ENCODE measurements at places on chromosomes 6 and 20.

GRCh38 chr6:53824714-53825113 lies 29.9 kb downstream of the LRRC1 start:
- DNase-seq = no peak

- no peak for DNase-seq
Observed at GRCh38 chr6:138526822-138527235, 27.5 kb upstream of the NHSL1 start.

GRCh38 chr6:15109338-15110090 lies 136.4 kb upstream of the JARID2 start:
- DNase-seq = no peak

DNA sequence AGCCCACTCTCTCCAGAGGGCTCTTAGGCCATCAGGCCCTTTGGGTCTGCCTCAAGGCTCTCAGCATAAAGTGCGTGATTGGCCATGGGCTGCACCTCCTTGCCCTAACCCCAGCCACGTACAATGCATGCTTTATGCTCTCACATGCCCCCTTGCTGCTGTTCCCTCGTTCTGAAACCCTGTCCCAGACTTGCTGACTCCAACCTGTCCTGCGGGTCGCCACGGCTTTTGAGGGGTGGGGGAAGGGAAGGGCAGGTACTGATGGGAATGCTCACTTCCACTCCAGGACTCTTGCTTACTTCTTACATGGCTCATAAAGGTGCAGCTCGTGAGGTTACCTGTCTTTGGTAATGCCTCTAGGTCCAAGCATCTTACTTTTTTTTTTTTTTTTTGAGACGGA lies 6.0 kb downstream of the ARMC12 start:
- no peak for DNase-seq

DNA sequence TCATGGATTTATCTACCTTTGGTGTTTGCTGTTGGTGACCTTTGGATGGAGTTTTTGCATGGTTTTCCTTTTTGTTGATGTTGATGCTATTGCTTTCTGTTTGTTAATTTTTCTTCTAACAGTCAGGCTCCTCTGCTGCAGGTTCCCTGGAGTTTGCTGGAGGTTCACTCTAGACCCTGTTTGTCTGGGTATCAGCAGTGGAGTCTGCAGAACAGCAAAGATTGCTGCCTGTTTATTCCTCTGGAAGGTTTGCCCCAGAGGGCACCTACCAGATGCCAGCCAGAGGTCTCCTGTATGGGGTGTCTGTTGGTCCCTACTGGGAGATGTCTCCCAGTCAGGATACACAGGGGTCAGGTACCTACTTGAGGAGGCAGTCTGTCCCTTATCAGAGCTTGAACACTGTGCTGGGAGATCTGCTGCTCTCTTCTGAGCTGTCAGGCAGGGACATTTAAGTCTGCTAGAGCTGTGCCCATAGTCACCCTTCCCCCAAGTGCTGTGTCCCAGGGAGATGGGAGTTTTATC lies 9.2 kb upstream of the ZNF337 start:
- no peak for DNase-seq

Measured in nephron progenitor cell (in vitro differentiated cells).